ENCODE measurements at places on chromosomes 7 and 10.

DNA sequence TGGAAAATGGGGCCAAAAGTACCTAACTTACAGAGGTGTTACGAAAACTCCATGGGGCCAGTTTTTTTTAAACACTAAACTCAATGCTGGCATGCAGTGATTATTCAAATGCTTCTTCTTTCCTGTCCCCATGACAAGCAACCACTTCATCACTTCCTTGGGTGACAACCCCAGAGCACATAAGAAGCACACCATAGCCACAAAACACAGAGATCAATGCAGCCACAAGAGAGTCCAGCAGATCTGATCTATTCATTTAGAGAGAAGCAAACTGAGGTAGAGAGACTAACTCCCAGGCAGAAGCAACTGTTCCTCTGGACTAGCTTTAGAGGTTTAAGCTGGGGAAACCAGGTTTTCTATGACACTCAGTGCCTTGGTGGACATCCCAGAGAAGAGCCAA is 180.0 kb downstream of the GRID1 start:
- DNase-seq, result no peak

GRCh38 chr7:101166648-101166908 is 1.2 kb upstream of the VGF start:
- DNase-seq, result no peak

DNA sequence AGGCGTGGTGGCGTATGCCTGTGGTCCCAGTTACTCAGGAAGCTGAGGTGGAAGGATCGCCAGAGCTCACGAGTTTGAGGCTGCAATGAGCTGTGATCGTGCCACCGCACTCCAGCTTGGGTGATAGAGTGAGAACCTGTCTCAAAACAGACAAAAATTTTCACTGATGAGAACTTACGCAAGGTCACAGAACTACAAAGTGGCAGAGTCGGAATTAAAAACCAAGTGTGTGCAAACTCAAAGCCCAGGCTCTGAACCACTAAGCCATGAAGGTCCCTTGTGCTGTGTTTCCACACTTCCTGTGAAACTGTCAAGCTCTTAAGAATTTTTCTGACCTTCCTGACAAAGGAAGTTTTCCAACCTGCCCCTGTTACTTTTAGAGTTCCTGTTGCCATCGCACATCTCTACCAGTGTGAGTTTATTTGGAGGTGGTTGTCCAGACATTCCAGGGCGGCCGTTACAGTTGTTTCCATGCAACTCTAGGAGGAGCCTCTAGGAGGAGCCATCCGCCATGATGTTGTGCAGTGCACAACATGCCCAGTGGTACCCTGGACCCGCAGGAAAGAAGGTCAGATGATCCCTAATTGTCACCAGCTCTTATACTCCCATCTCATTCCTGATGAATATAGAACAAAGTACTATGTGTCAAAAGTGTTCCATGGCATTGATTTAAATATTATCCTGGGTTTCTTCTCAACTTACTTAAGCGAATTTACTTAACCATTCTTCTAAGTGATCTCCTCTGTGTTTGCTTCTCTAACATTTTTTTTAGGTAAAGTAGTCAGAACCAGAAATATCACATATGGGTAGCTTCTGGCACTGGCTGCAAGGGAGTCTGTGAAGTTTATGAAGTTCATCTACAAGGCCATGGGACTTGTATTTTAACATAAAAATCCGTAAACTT is 49.0 kb upstream of the LYZL1 start:
- DNase-seq, result peak; percentile 22

DNA sequence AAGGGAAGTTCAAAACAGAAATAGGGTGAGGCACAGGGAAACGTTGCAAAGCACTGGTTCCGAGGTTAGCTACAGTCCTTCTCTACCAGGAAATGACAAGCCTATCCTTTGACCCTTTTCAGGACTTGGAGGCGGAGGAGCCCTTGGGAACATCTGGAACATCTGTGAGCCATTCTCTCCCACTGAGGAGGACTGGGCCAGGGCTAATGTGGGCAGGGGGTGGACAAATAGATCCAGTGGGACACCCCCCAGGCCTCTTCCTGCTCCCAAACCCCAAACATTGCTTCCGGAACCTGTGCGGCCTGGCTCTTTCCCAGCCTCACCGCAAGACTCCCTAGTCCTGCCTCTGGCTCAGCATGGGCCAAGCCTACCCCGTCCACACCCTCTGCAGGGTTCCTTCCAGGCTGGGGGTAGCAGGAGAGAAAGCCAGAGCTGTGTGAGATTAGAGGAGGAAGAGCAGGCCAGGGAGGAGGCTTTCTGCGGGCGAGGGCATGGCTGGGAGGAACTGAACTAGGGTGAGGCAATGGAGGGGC is 36.5 kb downstream of the GHRHR start:
- DNase-seq, result no peak

- DNase-seq, result no peak
Observed at GRCh38 chr10:79324032-79324695, 23.1 kb upstream of the PPIF start.

DNA sequence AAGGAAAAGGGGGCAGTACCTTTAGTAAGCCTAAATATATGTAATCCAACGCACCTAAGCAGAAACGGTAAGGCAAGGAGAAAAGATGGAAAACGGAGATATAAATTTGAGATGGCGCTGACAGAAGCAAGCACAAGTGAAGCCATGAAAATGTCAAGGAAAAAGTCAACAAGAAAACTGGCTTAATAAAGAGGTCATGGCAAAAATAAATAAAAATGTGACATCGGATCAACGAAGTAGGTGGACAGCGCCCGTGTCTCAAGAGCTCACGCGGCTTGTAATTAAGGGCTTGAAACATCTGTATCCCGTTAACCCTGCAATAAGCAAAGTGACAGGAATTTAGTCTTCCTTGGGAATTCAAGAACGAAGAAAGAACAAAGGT is 611 bp downstream of the NDUFA5 start:
- DNase-seq, result no peak

DNA sequence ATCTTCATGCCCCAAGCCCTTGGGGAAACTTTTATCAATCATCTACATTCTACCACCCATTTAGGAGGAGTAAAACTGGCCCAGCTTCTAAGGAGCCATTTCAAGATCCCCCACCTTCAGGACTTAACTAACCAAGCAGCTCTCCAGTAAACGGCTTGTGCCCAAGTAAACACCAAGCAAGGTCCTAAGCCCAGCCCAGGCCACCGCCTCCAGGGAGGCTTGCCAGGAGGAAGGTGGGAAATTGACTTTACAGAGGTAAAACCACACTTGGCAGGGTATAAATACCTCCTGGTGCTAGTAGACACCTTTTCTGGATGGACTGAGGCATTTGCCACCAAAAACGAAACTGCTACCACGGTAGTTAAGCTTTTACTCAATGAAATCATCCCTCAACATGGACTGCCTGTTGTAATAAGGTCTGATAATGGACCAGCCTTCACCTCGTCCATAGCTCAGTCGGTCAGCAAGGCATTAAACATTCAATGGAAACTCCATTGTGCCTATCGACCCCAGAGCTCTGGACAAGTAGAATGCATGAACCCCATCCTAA is 5.6 kb downstream of the AKR1B15 start:
- DNase-seq, result no peak

DNA sequence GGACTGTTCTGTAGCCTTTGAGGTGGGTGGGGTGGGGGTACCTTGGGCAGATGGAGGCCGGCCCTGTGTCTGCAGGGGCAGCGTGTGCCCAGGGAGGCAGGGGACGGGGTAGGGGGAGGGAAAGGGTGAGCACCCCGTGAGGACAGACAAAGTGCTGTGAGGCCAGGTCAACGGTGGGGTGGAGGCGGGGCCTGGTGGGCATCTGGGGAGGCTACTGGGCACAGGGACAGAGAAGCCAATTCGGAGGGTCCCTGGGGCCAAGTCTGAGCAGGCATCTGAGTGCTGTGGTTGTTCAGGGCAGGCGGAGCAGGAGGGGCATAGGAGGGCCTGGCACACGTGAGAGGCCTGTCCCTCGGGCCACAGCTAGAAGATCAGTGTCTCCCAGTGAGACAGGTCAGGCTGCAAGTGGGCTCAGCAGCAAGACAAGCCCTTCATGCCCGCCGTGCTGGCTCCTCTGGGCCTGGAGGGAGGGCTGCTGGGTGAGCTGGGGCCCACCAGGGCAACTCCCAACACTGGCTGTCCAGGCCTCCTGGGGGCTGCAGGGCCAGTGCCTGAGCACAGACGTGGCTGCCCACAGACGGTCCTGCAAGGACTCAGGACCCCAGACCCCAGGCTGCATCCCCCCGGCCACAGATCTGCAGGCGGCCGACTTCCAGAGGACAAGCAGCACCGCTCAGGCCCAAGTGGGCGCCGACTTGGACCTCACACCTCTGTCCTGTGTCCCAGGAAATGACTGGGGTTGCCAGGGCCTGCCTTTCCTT is 26.4 kb upstream of the KNDC1 start:
- no peak for DNase-seq

GRCh38 chr10:23359692-23360380 is 15.2 kb upstream of the C10orf67 start:
- DNase-seq, result no peak

GRCh38 chr10:102627736-102628293 is 16.5 kb upstream of the TRIM8 start:
- DNase-seq, result no peak

- DNase-seq, result peak; percentile 72
Observed at GRCh38 chr7:1054861-1055450, 10.6 kb downstream of the GPR146 start.

DNA sequence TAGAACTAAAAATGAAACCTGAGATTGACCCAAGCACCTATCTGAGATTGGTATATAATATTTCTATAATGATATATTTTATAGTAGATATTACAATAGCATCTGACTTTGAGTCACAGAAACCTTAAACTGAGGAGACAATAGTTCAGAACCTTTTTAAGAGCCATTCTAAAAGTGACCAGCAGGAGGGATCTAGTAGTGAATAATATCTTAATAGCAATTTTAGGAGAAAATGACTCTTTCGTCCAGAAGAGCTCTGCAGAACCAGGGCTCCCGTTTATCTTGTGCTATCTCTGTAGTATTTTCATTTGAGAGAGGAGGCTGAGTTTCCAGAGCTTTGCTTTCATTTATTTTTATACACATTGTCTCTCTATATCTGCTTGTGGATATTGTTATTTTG is 68.1 kb downstream of the PODXL start:
- no peak for DNase-seq

DNA sequence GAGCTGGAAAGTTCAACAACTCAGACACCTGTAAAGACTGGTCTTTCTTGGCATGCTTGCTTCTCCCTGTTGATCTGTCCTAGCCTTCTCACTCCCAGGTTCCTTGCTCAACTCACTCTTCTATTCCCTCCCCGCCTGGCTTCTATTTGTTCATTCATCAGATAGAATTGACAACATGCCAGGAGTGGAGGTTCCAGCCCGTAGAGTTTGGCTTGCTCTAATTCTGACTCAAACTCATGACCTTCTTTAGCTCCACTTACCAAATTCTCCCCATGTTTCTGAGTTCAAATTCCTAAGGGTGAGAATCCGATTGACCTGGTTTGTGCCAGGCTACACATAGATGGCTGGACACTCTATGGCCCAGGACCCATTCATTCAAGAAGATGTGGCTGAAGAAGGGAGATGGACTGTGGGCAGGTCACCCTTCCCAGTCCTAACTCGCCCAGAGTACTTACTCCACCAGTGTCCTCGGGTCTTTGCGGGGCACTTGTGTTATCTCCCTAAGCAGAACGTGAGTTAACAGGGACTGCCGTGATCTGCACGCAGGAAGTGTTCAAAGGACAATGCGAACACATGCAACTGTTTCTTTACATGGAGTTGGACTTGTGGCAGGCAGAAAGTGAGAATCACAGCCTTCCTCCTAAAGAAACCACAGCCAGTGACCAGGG is 4.0 kb upstream of the TMEM236 start:
- DNase-seq, result peak; percentile 21

GRCh38 chr7:133021196-133021595 is 60.7 kb downstream of the CHCHD3 start:
- no peak for DNase-seq

GRCh38 chr7:55081068-55081467 is 62.3 kb downstream of the EGFR start:
- no peak for DNase-seq

- no peak for DNase-seq
Observed at GRCh38 chr10:4033341-4033896, 248.4 kb upstream of the KLF6 start.

- DNase-seq, result no peak
Observed at GRCh38 chr7:95470452-95470851, 15.3 kb upstream of the ASB4 start.

DNA sequence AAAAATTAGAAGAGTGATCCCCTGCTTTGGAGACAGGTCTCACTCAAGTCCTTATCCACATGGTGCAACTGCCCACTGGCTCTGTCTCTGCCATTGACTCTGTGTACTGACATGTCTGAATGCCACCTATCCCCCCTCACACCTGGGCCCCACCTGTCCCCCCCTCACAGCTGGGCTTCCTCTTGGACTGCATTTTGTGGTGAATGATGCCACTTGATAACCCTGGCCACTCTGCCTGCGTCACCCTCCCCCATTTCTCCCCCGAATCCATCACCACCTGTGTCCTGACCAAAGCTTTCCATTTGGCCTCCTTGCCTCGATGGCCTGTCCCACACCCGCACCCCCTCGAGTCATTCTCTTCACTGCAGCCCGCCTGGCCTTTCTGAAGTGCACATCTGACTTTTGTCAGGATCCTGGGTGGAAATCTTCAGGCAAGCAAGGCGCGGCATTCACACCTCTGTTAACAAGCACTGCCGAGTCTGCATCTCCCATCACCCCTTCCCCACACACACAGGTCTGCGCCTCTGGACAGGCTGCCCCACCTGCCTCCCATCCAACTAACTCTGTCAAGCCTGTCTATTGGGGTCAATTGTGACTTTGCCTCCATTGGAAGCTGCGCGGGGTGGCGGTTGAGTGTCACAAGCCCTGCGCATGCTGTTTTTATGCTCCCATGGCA is 175.3 kb upstream of the KLF14 start:
- DNase-seq, result no peak

- DNase-seq, result no peak
Observed at GRCh38 chr7:123463890-123464289, 70.5 kb downstream of the IQUB start.

DNA sequence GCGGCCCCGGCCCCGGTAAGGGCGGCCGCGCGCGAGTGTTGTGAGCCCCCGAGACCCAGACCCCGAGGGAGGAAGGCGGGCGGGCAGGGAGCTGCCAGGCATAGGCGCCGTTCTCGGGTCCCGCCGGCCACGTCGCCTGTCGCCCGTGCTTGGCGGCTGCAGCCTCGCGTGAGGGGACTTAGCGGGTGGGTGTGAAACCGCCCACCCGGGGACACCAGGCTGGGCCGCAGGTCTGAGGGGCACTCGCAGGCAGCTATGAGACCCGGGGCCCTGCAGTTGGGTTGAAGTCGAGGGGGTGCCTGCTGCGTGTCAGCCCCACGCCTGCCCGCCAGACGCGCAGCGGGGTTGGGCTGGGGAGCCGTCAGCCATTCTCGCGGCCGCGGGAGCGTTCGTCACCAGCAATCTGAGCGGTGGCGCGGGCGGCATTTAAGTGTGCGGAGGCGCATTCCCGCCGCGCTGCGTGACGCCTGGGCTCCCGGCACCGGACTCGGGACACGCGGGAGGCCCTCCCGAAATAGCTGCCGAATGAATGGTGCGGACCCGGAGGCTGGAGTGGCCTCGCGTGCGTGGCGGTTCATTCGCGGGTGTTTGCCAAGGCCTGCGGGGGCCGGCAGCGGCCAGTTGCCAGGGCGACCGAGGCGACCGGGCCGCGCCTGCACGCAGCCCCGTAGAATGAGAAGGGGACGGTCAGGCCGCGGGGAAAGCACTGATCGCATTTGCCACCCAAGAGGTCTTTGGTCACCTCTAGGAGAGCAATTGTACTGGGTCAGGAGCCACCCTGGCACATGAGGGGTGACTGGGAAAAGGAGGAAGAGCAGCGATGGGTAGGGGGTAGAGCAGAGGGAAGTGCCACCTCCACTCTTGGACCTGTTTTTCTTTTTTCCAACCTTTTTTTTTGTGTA is 750 bp downstream of the ZNF398 start:
- DNase-seq, result peak; percentile 49
